ENCODE measurements at places on chromosomes 2 and 18.
A peak's percentile ranks its signal among the peaks of the same experiment; 100 is the strongest.

DNA sequence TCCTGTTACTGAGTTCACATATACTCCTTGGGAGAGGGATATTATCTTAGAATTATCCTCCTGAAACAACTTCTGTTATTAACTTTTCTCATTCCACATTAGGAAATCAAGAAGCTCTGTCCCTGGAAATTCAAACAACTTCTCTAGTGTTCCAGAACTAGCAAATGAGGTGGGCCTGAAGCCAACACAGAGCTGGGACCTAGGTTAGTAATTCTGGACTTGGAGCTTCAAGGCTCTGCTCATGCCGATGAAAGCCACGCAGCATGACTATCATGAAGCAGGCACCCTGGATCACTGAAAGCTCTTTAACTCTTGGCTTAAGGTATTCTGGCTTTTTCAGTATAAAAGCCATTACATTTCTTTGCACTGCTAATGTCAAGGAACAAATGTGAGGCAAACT lies 242.7 kb downstream of the TGIF1 start:
- no peak for DNase-seq

GRCh38 chr2:226767056-226767813 lies 32.4 kb downstream of the IRS1 start:
- DNase-seq: no peak

- DNase-seq: peak; percentile 49
These were observed 15.2 kb upstream of the TSPYL6 start for GRCh38 chr2:54271189-54271588.

DNA sequence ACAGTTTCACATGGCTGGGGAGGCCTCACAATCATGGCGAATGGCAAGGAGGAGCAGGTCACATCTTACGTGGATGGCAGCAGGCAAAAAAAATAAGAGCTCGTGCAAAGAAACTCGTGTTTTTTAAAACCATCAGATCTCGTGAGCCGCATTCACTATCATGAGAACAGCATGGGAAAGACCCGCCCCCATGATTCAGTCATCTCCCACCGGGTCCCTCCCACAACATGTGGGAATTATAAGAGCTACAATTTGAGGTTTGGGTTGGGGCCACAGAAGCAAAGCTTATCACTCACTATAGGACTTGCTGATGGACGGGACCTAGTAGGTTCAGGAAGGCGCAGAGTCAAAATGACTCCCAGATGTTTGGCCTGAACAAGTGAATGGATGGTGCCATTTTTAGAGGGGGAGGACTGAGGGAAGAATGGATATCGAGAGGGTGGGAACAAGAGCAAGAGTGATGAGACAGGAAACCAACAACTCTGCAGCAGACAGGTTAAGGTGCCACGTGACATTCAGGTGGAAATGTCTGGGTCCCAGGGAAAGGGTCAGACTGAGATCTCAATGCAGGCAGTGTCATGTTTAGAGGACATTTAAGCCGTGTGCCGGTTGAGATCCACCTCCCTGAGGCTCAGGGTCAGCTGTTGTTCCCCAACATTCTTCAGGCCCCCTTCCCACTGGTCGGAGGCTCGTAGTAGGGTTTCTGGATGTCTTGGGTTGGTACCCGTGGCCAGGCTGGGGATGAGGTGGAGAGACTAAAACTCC lies 85.7 kb downstream of the MYCN start:
- DNase-seq: no peak

DNA sequence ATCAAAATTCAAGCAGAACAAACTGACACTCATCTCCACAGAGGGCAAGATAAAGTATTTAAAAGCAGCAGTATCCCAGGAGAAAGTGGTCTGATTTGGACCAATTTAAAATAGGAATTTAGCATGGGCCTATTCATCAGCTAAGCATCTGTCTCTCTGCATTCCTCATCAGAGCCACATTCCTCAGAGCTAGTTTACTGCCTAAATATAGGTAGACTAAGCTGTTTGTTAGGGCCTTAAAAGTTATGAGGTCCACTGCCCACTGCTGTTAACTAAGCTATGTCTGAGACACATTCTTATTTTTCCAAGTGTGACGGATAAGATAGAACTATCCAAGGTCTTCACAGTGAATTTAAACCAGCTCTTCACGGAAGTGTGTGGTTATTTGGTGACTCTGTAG lies 17.6 kb downstream of the NEB start:
- DNase-seq: no peak

DNA sequence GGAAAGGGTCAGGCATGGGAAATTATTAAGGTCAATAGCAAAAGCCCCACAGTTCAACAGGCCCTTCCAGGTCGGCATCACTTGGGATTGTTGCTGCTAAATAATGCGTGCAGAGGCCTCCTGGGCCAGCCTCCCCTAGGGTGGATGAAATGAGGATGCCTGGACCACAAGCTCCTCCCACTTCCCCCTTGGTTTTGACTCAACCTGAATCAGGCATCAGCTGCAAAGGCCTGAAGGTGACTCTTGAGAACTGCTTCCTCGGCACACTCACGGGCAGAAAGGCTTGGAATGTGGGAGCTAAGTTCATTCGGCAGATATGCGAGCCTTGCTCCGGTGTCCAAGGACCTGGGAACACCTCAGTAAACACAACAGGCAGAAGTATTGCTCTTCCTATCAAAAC lies 69.3 kb downstream of the MBP start:
- peak; percentile 83 for DNase-seq

GRCh38 chr2:70133127-70133452 lies 45.8 kb downstream of the PCBP1 start:
- no peak for DNase-seq

DNA sequence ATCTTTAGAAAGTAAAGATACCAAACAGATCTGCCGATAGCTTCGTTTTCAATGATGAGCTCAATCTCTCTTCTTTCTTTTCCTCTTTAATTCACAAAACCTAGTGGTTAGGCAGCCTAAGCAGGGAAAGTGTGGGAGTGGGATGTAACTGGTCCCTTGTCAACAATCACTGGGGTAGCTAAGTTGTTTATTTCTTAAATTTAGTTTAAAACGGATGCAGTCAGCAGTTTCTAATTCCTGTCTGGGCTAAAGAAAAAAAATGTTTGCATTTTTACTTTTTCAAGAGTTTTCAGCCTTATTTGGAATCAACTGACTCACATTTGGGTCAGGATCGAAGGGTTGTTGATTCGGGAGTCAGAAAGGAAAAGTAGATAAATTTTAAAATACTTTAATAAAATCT lies 137.7 kb upstream of the TACR1 start:
- no peak for DNase-seq

DNA sequence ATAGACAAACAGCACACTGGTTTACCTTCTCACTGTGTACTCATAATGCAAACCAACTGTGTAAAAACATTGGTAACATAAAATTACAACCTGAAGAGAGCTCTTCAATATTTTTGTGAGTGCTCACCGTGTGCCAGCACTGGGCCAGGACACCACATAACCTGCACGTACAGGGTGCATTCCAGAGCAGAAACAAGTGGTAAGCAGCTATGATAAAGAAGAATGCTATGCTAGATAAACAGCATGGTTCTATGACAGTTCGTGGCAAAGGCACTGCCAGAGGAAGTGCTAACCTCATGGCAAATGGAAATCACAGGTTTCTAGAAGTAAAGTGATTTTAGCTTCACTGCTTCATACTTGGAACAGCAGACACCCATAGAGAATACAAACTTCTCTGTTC lies 343.5 kb downstream of the MTX2 start:
- DNase-seq: no peak

DNA sequence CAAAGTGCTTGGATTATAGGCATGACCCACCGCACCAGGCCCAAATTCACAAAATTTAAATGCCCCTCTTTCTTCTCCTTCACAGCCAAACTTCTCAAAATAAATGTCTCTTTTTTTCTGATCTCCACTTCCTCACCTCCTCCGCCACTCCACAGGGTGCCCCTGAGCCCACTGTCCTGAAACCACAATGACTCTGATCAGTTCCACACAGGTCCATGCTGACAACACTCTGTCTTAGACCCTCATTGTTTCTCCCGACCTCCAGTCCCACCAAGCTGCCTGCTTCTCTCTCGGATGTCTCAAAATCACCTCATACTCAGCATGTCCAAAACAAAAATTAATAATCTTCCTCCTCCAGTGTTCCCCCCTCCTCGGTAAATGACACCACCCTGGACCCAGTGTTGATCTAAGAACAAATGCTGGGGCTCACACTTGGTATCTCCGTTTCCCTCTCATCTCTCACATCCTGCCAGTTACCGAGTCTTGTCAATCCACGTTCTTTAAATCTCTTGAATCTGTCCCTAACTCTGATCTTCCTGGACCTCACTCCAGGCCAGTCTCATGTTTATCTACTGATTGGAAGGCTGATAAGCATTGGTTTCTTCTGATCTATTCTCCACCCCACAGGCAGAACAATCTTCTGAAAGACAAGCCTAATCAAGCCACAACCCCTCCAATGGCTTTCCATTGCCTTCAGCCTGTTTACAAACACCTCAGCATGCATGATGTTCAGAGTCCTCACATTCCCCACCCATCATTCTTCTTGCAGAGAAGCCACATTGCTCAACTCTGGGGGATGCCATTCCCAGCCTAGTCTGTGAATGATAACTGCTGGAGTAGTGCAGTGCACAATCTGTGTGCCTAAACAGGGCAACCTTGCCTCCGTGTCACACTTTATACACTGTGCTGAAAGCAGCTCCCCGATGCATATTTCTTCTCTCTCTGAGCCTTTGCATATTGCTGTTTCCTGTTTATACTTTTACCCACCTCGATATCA lies 12.4 kb upstream of the ANKRD44 start:
- no peak for DNase-seq

GRCh38 chr2:153479573-153479972 lies 1.0 kb upstream of the RPRM start:
- no peak for DNase-seq

GRCh38 chr2:157971702-157972101 lies 95.6 kb upstream of the ACVR1 start:
- DNase-seq: no peak

DNA sequence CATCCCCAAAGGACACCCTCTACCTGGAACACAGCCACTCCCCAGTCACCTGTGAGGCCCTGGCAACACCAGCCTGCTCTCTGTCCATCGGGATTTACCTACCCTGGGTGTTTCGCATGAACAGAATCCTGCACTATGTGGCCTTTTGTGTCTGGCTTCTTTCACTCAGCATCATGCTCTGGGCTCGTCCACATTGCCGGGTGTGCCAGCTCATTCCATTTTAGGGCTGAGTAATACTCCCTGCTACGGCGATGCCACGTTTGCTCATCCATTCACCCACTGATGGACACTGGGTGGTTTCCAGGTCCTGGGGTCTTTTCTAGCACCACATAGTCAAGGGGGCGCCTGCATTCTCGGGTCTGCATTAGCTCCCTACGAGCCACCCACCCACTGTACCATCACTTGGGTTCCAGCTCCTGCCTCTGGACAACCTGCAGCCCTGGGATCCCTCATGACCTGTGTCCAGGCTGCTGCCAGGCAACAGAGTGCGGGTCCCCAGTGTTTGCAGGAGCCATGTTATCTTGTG lies 22.0 kb downstream of the KCNF1 start:
- DNase-seq: no peak

DNA sequence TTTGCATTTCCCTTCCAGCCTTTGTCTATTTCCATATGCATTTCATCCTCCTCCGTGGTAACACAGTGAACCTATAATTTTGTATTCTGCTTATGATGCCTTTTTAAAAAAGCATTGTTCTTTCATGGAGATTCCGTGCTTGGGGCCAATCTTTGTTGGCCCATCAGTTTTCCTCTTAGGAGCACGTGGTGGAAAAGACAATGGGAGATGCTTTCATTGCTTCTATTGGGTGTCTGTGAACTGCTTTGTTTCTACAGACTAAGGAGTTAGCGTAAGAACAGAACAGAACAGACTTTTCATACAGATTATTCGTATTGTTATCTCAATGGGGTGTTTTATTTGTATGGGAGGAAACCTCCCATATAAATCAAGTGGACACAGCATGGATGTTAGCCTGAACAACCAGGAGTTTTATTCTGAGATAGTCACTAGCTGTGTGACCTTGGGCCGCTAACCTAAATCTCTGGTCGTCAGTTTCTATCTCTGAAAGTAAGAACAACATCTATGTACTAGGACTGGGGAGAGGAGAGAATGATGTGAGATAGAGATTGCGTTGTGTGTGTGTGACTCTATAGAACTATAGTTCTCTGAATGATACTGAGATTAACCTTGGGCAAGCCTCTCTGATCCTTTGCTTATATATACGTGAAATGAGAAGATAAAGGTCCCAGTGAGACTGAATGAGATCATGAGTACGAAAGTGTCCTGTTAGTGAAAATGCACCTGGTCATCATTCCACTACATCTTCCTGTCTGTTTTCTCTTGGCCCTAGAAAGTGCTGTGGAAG lies 22.9 kb upstream of the YWHAQ start:
- DNase-seq: no peak

DNA sequence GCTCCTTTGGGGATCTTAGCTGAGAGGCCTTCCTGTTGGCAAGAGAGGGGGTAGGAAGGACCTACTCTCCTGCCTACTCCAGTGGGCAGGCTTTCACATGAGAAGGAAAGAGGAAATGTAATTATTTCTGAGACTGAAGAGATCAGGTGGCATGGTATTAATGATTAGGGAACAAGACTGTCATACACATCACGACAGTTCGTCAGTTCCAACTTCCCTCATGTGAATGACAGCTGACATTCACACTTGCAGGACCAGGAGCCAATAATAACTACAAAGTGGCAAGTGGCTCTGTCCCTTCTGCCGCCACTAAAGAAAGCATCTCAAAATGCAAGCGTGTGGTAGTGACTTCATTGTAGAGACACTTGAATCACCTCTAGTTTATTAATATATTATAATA lies 90.0 kb downstream of the ZCCHC2 start:
- peak; percentile 75 for DNase-seq

- DNase-seq: no peak
These were observed 136.8 kb upstream of the OTOS start for GRCh38 chr2:240277073-240277806.

- no peak for DNase-seq
These were observed 38.9 kb upstream of the PNO1 start for GRCh38 chr2:68118816-68119215.

- peak; percentile 56 for DNase-seq
These were observed 269.0 kb upstream of the FBXO11 start for GRCh38 chr2:48175254-48175653.

GRCh38 chr2:12341920-12342319 lies 374.8 kb upstream of the TRIB2 start:
- DNase-seq: no peak

GRCh38 chr2:67824186-67824585 lies 238.6 kb downstream of the C1D start:
- no peak for DNase-seq

- DNase-seq: no peak
These were observed 16.2 kb upstream of the GLI2 start for GRCh38 chr2:120719491-120719890.

Measured in suppressor macrophage treated with lipopolysaccharide for 4 hours (primary cell).